GM20000 (cell line): ENCODE measurements at places on chromosomes 4 and X.

- DNase-seq = no peak
Measured at GRCh38 chr4:53558065-53558801, 33.1 kb downstream of the LNX1 start.

DNA sequence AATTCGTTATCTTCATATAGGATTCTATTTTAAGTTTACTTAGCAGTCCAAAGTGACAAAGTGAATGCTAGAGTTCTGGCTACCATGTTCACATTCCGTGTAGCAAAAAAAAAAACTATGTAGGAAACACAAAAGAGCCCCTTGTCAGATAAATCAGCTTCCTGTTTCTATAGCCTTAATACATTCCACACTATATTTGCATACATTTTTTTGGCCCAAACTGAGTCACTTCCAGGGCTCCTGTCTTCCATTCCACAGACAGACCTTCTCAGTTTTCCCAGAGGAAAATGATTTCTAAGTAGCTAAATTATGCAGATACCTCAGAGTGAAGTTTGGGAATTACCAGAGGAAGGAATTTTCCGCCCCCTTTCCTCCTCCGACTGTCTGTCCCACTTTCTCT lies 841.9 kb upstream of the HS3ST1 start:
- DNase-seq = no peak

DNA sequence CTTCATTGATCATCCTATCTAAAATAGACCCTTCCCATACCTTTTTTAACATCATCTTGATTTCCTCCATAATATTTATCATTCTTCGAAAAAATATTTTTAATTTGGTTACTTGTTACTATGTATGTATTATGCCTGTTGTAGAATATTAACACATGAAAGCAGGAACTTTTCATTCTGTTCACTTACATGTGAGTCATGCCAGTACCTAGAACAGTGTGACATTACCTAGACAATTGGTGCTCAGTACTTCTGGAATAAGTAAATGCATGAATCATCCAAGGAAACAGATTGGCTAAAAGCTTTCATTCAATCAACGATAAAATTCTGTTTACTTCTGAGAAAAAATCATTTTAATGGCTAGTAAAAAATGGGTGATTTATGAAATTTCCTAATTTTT lies 76.4 kb downstream of the CXXC4 start:
- DNase-seq = no peak

DNA sequence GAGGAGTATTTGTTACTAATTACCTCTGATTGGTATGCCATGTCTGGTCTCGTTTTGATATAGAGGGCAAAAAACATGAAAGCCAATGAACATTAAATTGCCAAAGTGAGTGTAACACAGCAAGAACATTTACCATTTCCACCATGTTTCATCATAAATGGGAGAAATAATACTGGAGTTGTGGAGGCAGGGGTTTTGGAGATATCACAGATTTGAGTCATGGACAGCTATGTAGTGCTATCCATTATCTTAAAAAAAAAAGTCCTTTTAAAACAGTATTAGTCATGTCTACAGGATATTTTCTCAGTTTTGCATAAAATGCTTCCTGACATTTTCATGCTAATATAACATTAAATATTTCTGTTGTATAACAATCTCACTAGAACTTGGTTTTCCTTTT lies 301.2 kb downstream of the IL1RAPL1 start:
- no peak for DNase-seq

DNA sequence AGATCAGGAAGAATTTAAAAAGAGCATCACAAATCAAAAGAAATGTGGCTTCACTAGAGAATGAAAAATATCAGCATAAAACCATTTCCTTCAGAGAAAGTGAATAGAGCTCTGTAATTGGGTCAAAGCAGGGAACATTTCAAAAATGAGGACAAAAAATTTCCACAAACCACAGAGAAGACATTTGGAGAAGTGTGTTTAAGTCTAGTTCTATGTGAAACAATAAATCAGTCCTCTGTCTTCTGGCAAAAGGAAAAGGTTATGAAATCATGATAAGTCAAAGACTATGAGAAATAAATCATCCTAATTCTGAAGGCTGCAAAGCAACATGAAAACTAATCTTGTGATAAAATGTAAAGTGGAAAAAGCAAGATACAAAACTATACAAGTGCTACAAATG lies 27.9 kb downstream of the SMPX start:
- no peak for DNase-seq

DNA sequence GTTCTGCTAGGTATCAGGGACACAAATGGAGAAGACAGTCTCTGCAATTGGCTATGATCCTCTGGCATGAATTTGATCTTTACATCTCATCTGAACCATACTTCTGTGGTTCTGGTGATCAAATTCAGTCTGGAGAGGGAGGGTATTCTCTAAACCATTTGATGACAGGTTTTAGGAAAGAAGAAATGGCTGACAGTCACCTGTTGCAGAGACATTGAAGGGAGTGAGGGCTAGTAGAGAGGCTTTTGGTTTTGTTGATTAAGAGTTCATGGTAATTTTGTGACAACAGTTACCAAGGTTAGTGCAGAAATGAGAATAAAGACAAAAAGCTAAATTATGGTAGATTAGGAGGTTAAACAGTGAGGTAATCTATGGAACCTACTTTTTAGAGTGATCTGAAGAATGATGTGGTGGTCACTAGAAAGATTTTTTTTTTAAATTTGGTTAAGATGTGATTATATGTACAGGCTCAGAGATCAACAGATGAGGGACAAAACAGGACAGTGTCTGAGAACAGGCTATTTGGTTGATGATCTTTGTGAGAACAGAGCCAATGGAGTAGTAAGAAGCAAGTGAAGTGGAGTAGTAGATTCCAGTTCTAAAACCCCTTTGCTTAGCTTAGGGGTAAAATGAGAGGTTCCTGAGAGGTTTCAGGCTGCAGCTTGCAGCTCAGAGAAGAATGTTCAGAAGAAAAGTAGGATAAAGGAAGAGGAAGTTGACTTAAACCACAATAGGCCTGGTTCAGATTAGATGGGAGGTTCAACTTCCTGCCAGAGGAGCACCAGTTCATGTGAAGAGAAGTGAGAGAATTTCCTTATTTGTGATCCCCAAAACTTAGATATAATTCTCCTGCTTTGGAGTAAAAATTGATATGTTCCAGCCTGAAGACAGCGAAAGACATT lies 34.7 kb downstream of the VSIG4 start:
- no peak for DNase-seq

DNA sequence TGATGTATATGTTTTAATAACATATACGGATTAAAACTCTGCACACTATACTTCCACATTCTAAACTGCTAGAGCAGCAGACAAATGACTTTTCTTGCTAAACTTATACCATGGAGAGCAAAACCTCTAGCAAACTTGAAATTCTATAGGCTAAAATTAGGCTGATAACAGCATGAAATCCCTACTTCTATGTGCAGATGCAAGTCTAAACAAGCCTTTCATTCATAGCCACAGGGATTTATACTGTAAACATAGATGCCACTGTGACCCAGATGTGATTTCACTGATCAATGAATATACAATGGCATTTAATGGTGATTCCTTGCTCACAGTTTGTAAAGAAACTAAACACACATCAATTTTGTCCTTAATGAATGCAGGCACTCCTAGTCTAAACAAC lies 151.0 kb downstream of the ANTXR2 start:
- no peak for DNase-seq

- no peak for DNase-seq
Measured at GRCh38 chr4:20724915-20725314, 24.7 kb downstream of the PACRGL start.

- peak; percentile 25 for DNase-seq
Measured at GRCh38 chrX:10722851-10723250, 102.5 kb upstream of the MID1 start.

- no peak for DNase-seq
Measured at GRCh38 chr4:164081801-164082200, 587.3 kb downstream of the TMA16 start.

- DNase-seq = no peak
Measured at GRCh38 chr4:145278341-145279121, 98.1 kb upstream of the OTUD4 start.

GRCh38 chrX:134377537-134377936 lies 82.4 kb upstream of the HPRT1 start:
- no peak for DNase-seq

DNA sequence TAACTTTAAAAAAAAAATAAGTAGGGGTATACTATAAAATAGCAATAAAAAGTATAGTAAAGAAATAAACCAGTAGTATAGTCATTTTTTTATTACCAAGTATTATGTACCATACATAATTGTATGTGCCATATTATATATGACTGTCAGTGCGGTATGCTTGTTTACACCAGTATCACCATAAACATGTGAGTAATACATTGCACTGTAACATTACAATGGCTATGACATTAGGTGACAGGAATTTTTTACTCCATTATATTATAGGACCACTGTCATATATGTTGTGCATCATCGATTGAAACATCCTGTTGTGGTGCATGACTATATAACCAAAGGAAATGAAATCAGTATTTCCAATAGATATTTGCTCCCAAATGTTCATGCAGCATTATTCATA lies 176.9 kb upstream of the ARHGAP24 start:
- no peak for DNase-seq

- DNase-seq = no peak
Measured at GRCh38 chrX:46967547-46967946, 55.3 kb downstream of the JADE3 start.

GRCh38 chr4:148054275-148054674 lies 322.4 kb downstream of the ARHGAP10 start:
- DNase-seq = no peak

GRCh38 chr4:183906739-183907651 lies 1.9 kb downstream of the STOX2 start:
- DNase-seq = no peak

DNA sequence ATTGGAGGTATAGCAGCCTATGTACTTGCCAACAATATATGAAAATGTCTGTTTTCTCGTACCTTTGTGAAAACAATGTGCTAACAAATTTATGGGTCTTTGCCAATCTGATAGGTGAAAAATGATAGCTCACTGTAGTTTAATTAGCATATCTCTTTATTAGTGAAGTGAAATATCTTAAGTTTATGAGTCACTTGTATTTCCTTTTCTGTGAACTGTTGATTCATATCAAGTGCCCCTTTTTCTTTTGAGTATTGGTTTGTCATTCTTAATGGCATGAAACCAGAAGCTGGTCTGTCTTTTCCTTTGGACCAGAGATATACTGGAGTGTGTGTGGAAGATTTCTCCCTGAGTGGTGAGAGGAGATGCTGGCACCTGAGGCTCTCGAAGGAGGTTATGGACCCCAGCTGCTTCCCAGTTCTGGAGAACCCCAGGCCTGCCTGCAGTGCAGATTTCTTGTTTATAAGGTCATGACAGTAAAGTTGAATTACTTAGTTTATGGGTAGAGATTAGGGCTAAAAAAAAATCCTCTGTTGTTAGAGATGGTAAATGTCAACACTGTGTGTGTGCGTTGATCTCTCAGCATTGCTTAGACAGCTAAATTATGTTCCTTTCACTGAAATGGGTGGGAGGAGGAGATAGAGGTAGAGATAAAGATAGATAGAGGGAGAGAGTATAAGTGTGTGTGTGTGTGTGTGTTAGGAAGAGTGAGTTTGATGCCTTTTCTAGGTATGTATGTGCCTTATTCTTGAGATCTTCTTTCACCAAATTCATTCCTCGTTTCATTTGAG lies 89.9 kb downstream of the REPS2 start:
- no peak for DNase-seq

DNA sequence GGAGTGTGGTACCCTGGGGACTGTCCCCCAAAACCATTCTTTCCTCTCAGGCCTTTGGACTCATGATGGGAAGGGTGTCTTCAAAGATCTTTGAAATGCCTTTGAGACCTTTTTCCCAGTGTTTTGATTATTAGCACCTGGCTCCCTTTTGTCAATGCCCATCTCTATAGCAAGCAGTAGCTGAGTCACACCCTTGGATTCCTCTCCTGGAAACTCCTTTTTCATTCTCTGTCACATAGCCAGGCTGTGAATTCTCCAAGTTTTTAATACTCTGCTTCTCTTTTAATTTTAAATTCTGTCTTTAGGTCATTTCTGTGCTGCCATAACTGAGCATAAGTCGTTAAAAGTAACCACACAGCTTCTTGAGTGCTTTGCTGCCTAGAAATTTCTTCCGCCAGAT lies 29.7 kb downstream of the IL21 start:
- no peak for DNase-seq

DNA sequence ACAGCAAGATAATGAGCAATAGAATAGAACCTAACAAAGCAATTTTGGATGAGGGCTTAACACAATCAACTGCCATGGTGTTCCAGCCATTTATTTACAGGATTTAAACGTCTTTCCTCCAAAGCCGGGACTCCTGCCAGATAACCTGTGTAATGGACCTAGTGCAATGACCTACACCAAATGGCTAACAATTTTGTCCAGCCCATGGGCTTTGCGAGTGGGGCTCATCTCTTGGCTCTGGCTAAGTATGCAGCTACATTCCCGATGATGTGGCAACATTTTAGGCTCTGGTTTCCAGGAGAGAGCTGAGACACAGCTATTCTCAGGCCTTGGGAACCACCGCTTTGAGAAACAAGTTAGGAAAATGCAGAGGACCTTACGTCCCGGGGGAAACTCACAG lies 822.3 kb upstream of the FTHL17 start:
- DNase-seq = no peak

GRCh38 chr4:116016201-116016600 lies 902.8 kb upstream of the NDST4 start:
- no peak for DNase-seq

DNA sequence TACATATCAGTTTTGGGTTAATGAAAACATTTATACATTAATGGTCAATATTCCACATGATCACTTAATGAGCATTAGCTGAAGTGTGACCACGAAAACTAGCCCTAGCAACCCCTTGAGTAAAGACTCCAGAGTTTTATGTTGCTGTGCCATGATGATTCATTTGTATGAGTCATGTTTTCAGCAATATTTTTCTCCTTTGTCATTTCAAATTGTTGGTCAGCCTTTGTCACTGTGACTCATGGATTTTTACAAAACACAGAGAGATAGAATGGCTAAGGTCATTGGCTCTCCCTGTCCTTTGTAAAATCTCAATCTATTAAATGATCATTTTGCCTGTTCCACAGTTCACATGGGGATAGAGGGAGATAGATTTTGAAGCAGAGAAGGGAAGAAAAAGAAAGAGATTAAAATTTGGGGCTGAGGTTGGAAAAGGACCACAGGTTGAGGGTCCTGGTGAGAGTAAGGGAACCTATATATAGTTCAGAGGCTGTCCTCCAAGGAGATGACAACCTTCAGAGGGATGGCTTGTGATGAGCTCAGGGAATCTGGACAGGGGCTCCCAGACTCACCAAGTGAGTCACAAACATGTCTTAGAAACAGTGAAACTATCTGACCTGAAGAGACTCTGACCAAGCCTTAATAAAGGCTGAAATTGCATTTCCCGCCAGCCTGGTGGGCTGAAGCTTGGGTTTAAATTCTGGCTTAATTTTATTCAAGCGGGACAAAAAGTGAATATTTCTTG lies 25.6 kb downstream of the NR0B1 start:
- no peak for DNase-seq
